ENCODE measurements at places on chromosomes 5 and 9. TPM values are rescaled to one million over a fixed set of nuclear protein-coding genes. Genes with fewer than 3 reads are reported as not detected.

Gene CREBRF
- 3.0 TPM for total RNA-seq

Gene PCDHA9
- total RNA-seq: not detected

Gene HSPB3
- 4.9 TPM for total RNA-seq

Gene GALNT12
- 0.81 TPM for total RNA-seq

Gene GCNT1
- total RNA-seq: 86.3 TPM

GRCh38 chr5:172716796-172717313 lies 54.1 kb downstream of the DUSP1 start:
- DNase-seq: peak; percentile 83

Gene NSA2
- total RNA-seq: 87.8 TPM

DNA sequence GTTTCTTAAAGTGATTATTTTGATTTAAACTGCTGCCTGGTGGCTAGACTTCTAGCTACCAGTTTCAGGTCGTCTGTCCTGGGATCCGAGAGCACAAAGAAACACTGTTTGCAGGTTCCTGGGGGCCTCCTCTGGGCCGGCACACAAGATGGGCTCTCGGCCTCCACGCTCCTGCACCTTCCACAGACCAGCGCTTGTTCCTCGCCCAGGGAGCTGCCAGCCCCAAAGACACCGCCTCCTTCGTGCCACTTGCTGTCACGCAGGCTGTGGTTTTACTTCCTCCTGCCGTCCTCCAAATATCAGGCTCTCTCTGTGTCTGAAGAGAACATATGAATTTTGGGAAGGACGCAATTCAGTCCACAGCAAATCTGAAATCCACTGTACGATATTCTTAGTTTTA lies 105.8 kb downstream of the ROR2 start:
- DNase-seq: no peak

Gene GZMA
- not detected for total RNA-seq

GRCh38 chr5:88613051-88613450 lies 269.9 kb downstream of the MEF2C start:
- no peak for DNase-seq

DNA sequence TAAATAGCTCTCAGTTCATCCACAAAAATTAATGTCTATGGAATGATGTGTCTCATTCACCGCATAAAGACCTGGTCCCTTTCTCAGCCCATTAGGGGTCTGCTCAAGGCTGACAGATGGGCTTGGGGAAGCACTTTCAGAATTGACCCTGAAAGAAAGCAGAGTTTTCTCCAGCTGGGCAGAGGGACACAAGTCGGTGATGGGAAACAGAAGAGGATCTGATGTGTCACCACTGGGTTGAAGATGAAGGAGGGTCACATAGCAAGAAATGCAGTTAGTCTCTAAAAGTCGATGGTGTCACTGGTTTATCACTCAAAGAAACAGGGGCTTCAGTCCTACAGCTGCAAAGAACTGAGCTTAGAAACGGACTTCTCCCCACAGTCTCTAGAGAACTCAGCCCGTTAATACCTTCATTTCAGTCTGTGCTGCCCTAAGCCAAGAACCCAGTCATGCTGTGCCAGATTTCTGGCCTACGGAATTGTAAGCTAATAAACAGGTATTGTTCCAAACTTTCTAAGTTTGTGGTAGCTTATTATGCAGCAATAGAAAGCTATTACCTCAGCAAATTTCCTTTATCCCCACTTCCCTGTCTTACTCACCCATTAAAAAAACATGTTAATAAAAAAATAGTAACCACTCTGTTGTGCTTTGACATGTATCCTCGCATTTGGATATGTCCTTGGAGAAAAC lies 64.6 kb downstream of the ADAMTS12 start:
- peak; percentile 73 for DNase-seq

DNA sequence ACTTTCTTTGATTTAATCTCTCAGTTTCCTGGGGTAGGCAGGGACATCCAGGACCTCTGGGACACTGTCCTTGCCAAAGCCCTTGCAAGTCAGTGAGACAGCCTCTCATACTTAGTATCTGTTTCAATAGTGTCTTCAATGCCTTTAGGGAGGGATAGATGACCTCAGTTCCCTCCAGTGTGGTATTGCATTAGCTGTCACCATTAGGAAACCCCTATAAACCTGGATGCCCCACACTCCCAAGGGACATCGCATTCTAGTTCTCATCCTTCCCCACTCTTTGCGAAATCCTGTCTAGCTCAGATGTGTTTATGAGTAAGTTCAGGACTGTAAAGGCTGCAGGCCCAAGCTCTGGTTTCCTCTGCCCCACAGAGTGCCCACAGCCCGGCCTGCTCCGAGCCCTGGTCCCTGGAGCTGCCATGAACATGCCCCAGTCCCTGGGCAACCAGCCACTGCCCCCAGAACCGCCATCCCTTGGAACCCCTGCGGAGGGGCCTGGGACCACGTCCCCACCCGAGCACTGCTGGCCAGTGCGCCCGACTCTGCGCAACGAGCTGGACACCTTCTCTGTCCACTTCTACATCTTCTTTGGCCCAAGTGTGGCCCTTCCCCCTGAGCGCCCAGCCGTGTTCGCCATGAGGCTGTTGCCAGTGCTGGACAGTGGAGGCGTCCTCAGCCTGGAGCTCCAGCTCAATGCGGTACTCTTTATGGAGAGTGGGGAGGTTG lies 13.2 kb downstream of the TMEM8B start:
- DNase-seq: no peak

GRCh38 chr9:109482391-109482916 lies 15.7 kb downstream of the PTPN3 start:
- DNase-seq: no peak

DNA sequence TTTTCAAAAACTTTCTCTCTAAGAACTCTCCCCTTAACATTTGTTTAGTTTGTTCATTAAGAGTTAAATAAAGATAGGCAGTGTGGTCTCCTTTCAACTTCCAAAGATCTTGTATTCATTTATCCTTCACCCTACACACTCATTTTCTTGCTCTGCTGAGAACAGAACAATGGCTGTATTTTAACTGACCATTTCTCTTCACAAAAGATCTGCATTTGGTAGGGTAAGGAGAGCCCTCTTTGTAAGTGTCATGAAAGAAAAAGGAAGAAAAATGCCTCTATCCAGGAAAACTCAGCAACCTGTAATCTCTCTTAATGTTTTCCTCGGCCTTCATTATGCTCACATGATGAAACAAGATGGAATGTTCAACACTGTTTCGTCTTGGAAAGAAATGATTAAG lies 193.7 kb upstream of the TLE4 start:
- DNase-seq: no peak

Gene CSF1R
- total RNA-seq: 0.22 TPM

GRCh38 chr5:129246088-129246487 lies 151.5 kb downstream of the ISOC1 start:
- no peak for DNase-seq

DNA sequence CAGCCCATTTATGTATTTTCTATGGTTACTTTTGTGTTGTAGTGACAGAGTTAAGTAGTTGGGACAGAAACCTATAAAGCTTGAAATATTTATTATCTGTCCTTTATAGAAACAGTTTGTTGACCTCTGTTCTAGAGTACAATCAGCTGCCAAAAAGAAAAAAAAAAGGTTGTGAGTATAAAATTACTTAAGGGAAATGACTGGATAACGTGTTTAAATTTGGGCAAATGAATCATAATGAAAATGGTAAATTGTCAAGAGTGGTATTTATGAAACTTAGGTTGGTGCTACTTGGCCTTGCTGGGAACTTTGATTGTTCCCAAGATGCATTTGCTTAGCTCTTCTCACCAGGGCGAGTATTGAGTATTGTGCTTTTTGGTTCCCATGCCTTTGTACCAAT lies 70.2 kb upstream of the IL6ST start:
- peak; percentile 49 for DNase-seq

Gene DBH
- total RNA-seq: not detected

DNA sequence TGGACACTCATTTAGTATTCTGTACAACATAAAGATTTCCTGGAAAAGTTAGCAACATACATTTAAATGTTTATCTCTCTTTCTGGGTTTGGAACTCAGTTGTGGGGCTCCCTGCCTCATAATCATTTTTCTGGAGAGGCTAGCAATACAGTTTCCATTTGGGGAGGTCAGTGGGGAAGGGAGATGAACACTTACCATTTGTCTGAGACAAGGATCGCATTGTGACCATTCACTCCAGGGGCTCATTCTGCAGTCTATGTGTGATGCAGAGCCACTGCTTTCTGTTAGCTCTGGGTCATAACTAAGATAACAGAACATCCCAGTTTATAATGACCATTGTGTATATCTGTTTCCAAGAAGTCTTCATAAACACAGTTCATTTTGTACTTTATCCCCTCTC lies 22.4 kb downstream of the C9 start:
- DNase-seq: no peak

DNA sequence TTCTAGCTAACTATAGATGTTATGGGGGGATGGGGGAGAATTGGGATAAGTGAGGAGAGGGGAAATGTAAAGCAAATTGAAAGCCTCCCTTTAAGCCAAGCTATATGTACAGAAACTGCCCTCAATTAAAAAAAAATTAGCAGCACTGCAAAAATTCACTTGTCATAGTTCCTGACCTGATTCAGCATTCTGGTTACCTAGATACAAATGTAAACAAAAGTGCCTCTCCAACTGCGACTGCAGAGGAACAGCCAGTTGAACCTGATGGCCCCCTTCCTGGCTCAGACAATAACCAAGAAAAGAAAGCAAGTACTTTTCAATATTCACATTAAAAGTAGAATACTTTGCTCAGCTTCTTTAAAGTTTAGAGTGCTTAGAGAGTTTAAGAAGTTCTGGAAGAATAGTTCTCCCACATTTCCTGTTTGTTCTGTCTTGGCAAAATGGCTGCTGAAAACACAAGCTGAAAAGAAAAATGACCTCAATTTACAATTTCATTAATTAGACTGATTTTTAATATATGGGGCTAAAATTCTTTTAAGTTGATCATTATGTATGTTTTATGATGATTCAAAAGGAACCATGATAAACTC lies 1.5 kb downstream of the FAM81B start:
- DNase-seq: peak; percentile 65

Gene CCL19
- total RNA-seq: not detected

DNA sequence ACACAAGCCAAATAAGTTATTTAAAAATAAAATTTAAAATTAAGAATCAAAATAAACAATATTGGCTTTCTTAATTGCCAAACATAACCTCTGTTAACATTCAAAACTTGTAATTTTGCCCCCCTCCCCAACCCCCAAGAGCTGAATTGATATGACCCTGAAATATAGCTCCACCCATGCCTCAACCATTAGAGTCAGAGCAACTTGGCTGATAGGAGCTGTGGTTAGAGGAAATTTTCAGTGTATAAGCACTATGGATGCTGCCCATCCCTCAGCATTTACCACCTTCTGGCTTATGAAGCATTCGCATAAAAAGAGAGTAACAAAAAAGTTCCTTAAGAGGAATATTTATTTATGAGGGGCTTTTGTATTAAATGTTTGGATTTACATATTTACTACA lies 6.1 kb downstream of the POC5 start:
- no peak for DNase-seq

DNA sequence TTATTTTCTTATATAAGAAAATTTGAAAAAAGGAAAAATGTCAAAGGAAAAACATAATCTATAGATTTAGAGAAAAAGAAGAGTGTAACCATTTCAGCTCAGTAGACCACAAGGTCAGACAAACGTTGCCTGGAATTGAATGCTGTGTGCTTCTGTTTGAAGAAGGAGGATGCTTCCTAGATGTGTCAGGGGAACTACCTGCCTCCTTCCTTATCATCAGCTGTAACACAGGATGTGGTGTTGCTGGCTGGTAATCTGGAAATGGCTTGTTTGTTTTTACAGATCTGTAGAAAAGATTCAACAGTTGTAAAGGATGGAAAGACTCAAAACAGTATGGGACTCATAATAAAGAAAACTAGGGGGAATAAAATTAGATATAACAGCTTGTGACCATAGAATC lies 160.7 kb upstream of the MEF2C start:
- peak; percentile 69 for DNase-seq

DNA sequence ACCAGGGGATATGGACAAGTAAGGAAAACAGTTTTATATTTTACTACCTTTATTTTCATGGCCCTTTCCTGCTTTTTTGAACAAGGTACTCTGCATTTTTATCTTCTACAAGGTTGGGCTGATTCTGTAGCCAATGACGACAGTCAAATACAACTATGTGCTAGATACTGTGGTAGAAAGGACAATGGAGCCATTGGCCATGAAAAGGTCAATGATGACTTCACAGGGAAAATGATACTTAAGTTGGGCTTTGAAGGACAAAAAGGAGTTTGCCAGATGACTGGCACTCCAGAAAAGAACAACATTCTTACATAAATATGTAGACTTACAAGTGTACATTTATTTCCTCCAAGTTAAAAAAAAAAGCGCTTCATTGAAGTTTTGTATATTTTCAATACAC lies 663 bp downstream of the INSL6 start:
- DNase-seq: no peak

- DNase-seq: no peak
These were observed 3.6 kb downstream of the ERGIC1 start for GRCh38 chr5:172837640-172838039.

Gene C9orf50
- total RNA-seq: 0.10 TPM

DNA sequence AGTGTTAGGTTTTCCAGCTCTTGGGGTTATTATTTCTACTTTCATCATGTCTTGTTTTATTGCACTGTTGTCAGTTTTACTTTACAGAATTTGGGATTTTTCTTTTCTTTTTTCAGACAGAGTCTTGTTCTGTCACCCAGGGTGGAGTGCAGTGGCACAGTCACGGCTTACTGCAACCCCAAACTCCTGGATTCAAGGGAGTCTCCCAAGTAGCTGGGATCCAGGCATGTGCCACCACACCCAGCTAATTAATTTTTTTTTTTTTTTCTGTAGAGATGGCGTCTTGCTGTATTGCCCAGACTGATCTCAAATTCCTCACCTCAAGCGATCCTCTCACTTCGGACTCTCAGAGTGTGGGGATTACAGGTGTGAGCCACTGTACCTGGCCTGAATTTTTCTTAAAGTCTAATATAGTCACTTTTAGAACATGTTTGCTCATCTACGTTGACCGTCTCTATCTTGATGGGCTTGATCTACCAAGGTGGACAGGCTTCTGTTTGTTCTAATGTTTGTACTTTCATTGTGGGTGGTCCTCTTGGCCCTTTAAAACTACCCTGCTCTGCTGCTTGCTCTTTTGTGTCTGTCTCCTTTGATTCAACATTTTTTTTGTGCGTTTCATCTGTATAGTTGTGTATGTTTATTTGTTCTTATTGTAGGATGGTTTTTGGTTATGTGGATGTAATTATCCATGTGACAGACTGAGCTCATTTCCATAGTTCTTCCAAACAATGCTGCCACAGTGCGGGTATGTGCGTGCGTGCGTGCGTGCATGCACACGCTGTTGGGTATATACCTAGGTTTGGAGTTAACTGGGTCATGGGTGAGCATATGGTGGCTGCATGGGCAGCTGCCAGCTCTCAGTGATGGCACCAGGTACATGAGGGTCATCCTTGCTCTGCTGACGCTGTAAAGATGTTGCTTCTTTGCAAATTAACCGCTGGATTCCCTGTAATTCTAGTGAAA lies 18.1 kb downstream of the PRRC2B start:
- no peak for DNase-seq

- DNase-seq: no peak
These were observed 50.1 kb downstream of the TMEM167A start for GRCh38 chr5:83026930-83027687.

Gene CACFD1
- 6.6 TPM for total RNA-seq
